Frontal cortex (tissue), 4 donors: ENCODE measurements at places on chromosomes 6 and 20. TPM values are rescaled to one million over a fixed set of nuclear protein-coding genes. Genes with fewer than 3 reads are reported as not detected.

BPIFB2 gene
- total RNA-seq, result not detected

MUC21 gene
- total RNA-seq, result not detected

DNA sequence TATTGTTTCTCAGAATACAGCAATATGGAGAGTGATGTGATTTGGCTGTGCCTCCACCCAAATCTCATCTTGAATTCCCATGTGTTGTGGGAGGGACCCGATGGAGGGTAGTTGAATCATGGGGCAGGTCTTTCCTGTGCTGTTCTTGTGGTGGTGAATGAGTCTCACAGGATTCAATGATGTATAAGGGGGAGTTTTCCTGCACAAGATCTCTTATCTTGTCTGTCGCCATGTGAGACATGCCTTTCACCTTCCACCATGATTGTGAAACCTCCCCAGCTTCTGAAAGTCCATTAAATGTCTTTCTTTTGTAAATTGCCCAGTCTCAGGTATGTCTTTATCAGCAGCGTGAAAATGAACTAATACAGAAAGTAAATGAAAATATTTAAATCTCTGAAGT, 234.8 kb upstream of the TENT5A start:
- DNase-seq, result no peak

GRCh38 chr6:160454303-160454702, 106.1 kb downstream of the SLC22A3 start:
- DNase-seq, result no peak

DNA sequence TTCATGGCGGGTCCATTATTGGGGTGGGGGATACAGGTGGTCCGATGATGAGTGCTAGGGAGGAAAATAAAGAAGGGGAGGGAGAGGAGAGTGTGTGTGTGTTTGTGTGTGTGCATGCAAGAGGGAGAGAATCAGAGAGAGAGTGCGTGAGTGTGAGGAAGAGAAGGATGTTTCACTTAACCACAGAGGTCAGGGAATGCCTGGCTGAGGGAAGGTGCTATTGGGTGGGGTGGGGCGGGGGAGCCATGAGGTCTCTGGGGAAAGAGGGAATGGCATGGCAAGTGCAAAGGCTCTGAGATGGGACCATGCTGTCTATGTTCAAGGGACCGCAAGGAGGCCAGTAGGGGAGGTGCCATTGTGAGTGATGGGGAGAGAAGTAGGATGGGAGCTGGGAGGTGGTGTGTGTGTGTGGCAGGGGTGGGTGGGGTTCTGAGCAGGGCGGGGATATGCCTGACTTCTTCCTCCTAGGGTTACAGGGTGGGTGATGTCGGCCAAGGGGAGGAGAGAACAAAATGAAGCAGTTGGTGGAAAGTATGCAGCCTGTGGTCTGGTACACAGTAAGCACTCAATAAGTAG, 23.0 kb downstream of the CEBPB start:
- DNase-seq, result no peak

DNA sequence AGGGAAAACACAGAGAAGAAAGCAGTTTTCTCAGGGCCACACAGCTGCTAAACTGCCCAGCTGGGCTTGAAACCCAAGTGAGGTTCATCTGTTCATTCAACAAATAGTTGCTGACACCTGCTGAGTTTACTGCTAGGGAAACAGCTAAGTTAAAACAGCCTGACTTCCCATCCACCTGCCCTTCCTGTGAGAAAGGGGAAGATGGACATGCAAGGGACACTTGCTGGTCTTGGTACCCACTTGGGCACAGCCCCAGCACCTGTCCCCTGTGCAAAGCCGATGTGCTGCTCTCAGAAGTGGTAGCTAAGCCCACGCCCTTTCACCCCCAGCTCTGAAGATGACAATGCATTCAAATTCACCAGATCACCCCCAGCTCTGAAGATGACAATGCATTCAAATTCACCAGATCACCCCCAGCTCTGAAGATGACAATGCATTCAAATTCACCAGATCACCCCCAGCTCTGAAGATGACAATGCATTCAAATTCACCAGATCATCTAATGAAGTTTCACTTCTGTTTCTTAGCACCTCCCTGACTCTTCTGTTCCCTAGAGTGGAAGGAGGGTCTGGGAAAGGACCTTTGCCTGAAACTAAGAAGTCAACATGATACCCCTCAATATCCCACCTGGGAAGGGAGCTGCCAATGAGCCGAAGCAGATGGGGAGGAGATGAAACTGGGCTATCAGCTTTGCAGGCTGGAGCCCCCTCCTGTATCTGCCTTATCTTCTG, 46.0 kb upstream of the TOP1 start:
- DNase-seq, result no peak

SLC25A27 gene
- 30.2 TPM for total RNA-seq

DNA sequence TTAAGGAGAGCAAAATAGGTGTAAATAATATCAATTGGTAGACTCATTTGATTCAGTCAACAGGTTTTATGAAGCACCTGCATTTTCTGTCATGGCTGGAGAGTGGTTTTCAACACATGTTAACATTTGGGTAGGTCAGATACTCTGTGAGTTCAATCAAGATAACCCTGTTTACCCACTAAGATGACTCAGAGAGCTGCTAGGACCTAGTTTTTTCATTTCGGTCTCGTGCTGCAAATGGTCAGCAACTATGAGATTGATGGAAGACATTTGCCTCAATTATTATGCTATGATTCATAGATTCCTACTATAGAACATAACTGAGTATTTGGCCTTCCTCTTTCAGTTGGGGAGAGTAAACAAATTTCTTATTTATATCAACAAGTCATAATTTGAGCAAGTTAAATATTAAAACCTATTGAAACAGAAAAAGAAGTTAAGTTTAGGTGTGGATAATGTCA, 391.4 kb upstream of the CITED2 start:
- DNase-seq, result no peak

ZNF165 gene
- total RNA-seq, result 1.2 TPM

DNA sequence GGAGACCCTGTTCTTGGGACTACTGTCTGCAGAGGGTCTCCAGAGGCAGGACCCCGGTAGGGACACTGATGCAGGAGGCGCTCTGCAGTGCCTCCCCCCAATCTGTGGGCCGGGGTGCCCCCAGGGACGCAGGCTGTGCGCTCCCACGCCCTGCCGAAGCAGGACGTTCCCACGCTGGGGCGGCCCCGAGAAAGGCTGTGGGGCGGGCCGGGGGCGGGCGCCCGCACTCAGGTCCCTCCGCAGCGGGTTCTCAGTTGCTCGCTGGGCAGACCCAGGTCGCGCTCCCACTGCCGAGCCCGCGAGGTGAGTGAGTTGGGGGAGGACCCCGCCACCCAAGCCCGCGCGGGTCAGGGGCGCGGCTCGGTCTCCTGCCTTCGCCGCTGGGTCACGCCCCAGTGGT, at the start of gene COX4I2:
Gene COX4I2 (plus strand): TSS at position 253 of the 400 bp plus-strand sequence. CDS start 1,106 bp downstream, outside the sequence.
- DNase-seq, result no peak

PDYN gene
- total RNA-seq, result 16.3 TPM

DNA sequence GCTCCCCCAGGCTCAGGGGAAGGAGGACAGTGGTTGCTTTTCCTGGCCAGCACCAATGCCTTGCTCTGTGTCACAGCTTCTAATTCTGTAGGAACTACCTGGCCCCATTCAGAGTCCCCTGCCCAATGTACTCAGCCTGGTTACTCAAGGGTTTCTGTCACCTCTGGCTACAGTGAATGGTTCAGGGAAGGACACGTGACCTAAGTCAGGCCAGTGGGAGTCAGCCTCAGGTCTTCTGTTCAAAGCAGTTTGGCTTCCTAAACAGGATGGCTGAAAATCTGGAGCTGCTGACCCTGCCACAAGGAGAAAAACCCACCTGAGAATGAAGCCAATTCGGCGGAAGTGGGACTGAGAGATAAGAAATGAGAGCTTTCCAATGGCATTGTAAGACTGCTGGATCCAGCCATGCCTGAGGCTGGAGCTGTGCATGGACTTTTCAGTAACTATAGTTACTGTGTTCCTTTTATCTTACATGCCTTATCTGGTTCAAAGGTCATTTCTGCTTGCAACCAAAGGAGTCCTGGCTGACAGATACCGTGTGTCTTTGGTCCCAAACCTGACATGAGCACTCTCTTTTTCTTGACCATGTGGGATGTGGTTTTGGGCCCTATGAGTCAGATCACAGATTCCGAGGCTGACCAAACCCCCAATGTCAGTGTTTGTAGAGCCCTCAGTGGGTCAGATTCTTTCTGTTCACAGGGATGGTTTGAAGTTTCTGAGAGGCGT, 104.3 kb downstream of the SULF2 start:
- no peak for DNase-seq

DNA sequence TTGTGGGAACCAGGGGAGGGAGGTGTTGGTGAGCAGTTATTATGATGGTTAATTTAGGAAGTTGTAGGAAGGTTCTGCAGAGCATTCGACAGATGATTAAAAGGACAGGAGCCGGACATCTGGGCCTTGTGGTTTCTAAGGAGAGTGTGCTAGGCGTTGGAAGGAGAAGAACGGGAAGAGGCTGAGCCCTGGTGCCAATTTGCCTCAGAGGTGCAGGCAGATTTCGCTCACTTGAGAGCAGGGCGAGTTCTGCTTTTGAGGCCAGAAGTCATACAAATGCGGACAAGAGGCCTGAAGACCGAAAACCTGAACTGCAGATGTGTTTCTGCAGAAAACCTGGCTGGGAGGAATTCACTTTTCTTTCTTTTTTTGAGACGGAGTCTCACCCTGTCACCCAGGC, 30.5 kb upstream of the RPS6KA2 start:
- no peak for DNase-seq

SKIC2 gene
- 30.2 TPM for total RNA-seq

NAPB gene
- total RNA-seq, result 97.8 TPM

DNA sequence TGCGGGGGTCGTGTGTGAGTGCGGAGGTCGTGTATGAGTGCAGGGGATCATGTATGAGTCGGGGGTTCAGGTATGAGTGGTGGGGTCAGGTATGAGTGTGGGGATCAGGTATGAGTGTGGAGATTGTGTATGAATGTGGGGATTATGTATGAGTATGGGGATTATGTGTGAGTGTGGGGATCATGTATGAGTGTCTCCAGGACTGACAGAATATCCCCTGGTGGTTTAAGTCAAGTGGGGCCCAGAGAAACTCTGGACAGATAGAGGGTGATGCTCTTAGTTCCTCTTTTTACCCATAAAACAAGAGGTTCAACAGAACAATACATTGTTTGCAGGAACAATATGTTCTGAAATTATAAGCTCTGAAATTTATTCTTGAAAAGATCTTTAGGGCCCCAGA, 131.9 kb downstream of the UST start:
- no peak for DNase-seq

RBPJL gene
- not detected for total RNA-seq

DNA sequence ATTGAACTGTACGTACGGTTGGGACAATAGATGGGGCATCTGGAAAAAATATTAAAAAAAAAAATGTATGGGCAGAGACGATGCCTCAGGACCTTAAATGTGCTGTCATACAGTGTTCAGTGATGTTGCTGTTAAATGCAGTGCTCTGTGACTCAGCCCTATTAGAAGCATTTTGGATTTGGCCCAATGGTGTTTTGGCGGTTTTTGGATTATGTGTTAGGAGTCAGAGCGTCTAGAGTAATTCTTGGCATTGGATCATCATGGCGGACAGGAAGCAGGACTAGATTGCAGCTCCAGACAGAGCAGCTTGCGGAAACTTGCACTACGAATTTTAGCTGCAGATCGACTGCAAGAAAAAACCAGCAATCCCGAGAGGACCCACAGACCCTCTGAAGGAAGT, 280.0 kb downstream of the SOX4 start:
- no peak for DNase-seq

BPHL gene
- 26.5 TPM for total RNA-seq

- DNase-seq, result no peak
These were observed 109.4 kb upstream of the AKAP12 start for GRCh38 chr6:151130329-151130728.

DNA sequence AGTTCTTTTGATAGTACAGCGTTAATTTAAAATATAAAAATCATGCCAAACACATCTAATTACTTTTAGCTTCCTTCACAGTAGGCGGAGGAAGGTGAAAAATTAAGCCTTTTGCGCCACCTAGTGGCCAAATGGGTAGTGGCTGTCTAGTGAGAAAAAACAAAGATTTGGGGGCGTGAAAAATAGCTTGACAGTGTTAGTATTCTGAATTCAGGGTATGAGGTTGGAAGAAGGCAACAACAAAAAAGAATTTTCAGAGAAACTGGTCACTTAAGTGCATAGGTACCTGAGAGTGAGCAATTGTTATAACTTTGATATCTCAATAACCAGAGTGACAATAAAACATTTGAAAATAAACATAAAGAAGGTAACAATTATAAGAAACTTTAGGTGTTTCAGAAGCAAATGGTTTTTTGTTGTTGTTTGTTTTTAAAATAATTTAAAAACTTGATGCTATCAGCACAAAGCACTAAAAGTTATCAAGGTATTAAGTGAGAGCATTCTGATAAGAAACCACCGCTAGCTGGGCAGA, 14.3 kb downstream of the PSMB9 start:
- DNase-seq, result peak; percentile 42

DNA sequence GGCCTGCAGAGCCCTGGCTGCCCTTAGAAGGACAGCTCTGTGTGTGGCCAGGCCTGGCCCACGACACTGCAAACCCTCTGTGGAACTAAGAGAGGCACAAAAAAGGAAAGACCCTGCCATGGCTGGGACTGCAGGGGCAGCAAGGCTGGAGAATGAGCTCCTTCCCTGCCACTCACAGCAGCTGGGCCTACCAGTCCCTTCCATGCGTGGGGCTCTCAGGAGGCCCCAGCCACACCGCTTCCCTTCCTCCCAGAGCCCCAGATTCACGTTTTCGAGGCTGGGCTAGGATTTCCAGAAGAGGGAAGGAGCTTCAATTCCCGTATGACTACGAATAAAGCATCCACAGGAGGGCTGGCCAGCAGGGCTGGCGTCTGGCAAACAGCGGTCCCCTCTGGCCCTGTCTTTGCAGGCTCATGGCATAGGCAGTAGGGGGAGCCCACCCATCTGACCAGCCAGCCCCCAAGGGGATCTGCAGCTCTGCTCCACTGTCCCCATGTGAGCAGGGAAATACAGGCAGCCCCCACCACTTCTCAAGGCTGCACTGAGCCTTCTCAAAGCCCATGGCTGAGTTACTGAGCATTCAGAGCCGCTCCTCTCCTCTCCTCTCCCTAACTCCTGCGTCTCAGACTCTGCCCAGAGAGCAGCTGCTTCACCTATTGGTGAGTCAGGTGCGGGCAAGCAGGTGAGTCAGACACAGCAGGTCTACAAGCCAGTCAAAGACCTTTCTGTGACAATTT, 53.1 kb downstream of the NINL start:
- DNase-seq, result no peak

GRCh38 chr6:140909625-140910024, 1223.1 kb upstream of the GJE1 start:
- no peak for DNase-seq
